Astrocyte of the cerebellum (primary cell): ENCODE measurements at places on chromosomes 3 and 15.

DNA sequence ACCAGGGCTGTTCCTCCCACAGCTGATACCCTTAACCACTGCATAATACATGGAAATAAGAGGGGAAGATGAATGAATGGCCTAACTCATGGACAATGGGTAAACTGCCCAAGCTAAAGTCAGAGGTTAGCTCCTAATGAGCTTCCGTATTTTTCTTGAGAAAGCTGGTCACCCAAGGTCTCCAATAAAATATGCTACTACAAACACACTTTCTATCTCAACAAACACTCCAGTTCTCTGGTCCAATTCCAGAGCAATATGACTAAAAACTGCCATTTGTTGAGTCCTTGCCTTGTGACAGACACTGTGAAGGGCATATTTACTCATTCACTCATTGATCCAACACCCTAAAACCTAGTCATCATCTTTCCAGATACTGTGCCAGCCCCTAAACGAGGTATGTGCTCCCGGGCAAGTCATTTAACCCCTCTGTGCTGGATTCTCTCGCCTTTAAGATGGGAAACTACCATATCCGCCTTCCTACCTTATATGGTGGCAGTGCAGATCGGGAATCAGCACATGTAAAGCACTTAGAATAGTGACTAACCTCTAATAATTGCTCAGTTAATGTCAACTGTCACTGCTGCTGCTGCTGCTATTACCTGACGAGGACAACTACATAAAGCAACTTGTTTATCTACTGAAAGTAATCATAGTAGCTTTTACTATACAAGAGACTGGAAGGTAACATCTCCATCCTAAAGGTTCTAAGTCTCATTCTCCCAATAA, 89.1 kb downstream of the XXYLT1 start:
- no peak for DNase-seq

GRCh38 chr3:156732715-156733421, 58.5 kb downstream of the TIPARP start:
- no peak for DNase-seq

DNA sequence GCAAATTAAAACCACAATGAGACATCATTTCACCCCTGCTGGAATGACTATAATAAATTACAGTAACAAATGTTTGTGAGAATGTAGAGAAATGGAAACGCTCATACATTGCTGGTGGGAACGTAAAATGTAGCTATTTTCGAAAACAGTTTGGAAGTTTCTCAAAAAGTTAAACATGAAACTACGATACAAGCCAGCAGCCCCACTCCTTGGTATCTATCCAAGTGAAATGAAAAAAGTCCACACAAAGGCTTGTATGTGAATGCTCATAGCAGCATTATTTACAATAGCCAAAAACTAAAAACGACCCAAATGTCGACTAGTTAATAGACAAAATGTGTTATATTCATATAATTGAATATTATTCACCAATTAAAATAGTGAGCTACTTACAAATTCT, 22.9 kb upstream of the CFAP20DC start:
- DNase-seq = no peak

GRCh38 chr3:106813742-106814141, 563.5 kb upstream of the CCDC54 start:
- no peak for DNase-seq

DNA sequence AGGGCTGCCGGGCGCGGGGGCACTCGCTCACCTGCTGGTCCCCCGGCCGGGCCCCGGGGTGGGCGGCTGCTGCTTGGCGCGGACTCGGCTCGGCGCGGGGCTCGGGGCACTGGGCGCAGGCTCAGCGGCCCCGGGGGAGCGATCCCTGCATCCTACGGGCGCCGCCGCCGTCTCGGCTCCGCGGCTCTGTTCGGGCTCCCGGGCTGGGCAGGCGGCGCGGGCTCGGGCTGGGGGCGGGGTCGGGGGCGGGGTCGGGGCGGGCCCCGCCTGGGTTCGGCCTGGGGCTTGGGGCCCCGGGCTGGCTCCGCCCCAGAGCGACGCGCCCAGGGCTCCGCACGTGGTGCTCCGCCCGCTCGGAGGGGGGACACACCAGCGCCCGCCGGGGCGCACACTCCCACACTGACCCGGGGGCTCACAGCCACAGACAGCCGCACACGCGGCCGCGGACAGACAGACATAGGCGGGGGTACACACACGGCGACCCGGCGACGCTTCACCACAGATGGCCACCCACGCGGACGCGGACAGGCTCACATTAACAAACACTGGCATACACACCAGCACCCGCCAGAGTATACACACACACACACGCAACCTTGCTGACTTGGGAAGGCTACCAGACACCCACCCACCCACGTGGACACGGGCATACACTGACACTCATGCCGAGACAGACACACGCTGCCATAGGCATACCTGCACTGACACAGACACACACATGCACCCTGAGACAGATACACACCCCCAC, at the start of gene SCN5A:
TSS of gene SCN5A (minus strand) at position 188 of the 748 bp plus-strand sequence. CDS start 16,380 bp downstream, outside the sequence.
- no peak for DNase-seq

GRCh38 chr3:142278451-142278850, 53.1 kb upstream of the GK5 start:
- no peak for DNase-seq

GRCh38 chr3:19250959-19251610, 102.8 kb downstream of the KCNH8 start:
- no peak for DNase-seq

- DNase-seq = no peak
These were observed 22.7 kb upstream of the IREB2 start for GRCh38 chr15:78415284-78415683.

GRCh38 chr3:123735456-123735855, 148.7 kb downstream of the MYLK start:
- DNase-seq = no peak

DNA sequence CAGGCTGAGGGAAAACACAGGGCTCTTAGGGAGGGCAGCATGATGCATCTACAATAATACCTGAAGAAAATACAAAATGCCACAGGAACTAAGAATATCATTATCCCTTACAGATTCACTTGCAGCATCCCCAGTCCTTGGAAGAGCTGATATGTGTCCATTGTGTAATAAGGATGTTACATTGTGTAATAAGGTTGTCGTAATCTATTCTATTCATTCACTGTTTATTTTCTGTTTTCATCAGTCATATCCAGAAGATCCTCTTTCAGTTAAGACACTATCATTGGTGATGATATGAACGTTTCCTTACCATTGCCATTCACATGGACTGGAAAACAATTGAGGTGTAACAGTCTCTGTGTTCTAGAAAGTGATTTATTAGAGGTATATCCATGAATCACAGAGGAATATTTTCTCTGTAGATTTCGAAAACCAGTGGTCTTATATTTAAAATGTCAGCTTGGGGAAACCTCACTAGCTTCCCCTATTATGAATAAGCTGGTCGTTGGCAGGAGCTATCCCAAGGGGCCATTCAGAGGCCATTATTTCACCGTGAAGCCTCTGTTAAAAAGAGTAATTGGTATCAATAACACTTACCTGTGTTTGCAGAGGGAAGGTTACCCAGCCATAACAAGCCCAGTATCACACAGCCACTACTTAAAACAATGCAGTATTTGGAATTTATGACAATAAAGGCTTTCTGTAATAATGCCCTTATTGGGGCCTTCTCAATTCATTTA, 241.1 kb downstream of the ZNF385D start:
- no peak for DNase-seq

- DNase-seq = no peak
These were observed 45.9 kb downstream of the DAPK2 start for GRCh38 chr15:64000183-64000951.

DNA sequence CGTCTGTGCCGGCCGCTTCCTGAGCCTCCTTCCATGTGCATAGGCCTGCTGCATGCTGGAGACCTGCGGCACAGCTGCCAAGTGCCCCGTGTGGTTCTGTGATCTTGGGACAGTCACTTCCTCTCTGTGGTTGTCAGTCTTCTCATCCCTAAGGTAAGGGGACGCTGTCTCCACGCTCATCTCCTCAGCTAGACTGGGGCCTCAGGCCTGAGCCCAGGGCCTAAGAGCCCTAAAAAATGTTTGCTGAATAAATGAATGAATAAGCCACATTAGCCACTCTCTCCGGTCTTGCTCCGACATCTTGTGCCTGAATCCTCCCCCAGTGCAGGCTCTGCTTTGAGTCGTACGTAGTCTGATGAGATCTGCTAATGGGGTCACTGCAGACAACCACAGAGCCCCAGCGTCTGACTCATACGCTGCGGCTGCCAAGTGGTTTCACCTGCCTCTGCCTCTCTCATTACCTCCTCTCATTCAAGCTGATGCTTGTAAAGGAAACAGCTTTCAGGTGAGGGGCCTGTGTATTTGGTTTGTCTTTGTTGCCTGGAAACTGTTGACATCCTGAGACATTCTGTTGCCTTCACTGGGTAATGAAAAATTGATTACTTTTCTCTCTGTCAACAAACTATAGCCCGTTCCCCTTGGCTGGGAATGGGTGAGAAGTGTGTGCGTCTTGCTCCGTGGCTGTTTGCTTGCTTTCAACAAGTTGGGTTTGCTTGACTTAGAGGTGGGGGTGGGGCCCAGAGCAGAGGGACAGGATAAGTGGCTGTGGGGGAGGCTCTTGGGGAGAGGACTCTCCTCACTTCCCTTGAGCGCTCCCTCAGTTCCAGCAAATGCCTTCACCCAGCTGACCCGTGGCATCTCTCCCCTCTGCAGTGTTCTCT, 15.9 kb downstream of the RPLP1 start:
- peak; percentile 75 for DNase-seq

GRCh38 chr3:173737167-173737808, 339.7 kb downstream of the NLGN1 start:
- no peak for DNase-seq

GRCh38 chr3:25863416-25863959, 73.6 kb downstream of the OXSM start:
- no peak for DNase-seq

GRCh38 chr3:46316206-46316605, 37.7 kb upstream of the CCR2 start:
- DNase-seq = no peak

DNA sequence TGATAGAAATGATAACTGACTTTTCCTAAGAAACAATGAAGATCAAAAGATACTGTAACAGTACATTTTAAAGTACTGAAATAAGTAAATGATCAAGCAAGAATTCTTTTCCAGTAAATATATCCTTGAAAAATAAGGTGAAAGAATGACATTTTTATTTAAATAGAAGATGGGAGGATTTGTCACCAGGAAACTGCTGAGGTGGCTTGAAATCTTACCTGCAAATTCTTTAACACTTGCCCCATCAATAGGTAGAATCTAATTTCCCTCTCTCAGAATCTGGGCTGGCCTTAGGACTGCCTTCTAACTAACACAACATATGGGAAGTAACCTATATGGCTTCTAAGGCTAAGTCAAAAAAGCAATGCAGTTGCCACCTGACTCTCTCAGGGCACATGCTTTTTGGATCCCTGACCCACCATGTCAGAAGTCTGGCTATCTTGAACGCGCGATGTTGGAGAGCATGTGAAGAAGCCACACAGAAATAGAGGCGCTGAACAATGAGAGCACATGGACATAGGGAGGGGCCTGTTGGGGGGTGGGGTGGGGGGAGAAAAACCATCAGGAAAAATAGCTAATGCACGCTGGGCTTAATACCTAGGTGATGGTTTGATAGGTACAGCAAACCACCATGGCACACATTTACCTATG, 11.5 kb downstream of the ACSBG1 start:
- DNase-seq = no peak

DNA sequence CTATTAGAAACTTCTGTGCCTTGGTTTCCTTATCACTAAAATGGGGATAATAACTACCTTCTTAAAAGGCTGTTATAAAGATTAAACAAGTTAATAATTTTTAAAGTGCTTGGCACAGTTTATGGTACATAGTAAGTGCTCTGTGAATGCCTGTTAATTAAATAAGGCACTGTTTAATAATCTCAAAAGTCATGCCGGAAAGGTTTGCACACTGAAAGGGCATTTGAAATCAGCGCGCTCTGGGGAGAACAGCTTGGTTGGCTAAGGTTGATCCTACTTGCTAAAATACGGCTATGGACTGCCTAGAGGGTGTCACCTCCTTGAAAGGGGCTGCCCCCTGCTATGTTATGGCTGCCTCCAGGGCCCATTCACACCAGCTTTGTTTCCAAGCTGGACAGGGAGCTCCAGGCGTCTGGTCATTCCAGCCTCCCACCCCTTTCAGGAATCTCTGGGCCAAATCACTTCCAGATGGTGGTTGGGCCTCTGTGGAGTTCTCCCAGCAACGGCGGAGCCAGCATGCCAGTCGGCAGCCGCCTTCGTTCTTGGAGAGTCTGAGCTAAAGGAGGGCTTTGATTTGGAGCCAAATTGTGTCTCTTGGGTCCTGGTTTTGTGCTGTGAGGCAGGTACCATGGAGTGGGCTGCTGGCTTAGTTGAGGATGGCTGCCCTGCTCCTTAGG, 5.9 kb downstream of the FLNB start:
- DNase-seq = peak; percentile 79

DNA sequence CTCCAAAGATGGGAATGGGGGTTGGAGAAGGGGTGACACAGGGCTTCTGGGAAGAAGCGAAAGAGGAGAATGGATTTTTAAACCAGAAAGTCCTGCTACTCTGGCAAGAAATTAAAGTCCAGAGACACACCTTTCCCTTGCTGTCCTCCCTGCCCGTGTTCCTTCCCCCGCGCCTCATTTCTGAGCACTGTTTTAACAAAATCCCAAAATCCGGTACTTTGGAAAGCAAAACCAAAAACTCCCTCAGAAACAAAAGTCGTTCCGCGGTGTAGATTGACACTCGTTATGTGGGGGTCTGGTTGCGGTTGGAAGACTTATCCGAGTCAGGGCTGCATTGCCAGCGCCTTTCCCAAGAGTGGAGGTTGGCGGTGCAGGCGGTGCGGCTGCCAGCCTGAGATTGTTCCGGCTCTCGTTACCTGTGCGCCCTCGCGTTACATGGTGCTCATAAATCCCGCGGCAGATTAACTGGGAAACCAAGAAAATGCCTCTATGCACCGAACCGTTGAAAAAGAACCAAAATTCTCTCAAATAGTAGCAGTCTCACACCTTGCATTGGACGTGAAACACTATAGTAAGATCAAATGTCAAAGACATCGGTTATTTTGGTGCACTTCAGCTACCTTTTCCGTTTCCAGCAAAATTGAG, 217.7 kb downstream of the MEIS2 start:
- DNase-seq = no peak

DNA sequence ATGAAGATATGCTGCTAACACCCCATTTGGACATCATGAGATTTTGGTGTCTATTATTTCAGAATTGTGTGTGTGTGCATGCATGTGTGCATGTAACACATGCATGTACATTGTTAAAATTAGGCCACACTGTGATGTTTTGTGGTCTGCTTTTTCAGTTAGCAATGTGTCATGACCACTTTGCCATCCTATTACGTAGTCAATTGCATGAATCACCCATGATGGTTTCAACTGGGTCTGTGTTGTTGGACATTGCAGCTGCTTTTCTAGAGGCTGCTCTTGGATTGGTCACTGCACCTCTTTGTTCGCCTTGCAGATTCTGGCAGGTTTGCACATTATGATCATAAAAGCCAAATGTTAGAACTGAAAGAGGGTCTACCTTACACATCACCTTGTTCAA, 101.0 kb upstream of the THBS1 start:
- no peak for DNase-seq

DNA sequence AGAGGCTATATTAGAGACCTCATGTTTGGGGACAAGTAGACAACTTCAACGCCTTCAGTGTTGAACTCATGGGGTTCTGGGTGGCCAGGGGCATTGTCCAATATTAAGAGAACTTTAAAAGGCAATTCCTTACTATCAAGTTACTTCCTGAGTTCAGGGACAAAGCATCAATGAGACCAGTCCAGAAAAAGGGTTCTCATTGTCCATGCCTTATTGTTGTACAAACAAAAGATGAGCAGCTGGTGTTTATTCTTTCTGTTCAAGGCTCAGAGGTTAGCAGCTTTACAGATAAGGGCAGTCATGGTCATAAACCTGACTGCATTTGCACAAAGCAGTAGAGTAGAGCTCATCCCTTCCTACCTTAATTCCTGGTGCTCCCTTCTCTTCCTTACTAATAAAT, 18.5 kb upstream of the PDHB start:
- DNase-seq = no peak

- no peak for DNase-seq
These were observed 57.3 kb downstream of the THRB start for GRCh38 chr3:24437326-24437725.
